ENCODE measurements at places on chromosomes 5 and 9.

- DNase-seq, result no peak
Measured at GRCh38 chr9:20409321-20410092, 212.8 kb downstream of the MLLT3 start.

DNA sequence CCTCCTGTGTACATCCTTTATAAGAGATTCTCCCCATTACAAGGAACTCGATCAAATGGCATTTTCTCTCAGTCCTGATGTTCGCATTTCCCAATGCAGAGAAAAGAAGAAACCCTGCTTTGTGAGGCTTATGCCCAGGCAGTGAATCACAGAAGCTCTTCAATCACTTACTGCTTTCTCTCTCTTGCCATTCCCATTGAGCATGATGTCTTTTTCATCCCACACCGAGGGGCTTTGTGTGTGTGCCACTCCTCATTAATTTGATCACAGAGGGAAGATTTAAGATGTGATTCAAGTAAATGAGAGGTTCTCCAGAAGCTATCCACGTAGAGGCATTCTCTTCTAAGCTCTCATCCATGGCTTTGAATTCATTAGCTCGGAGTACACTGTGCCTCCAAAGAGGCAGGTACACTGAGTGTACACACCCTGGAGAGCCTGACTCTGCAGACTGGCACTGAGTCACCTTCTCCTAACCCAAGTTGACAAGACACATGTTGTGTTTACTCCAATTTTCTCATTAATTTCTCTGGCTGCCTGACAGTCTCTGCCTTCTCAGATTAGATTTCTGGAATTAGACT is 45.4 kb downstream of the MFAP3 start:
- no peak for DNase-seq

GRCh38 chr9:87029905-87030304 is 82.6 kb upstream of the GAS1 start:
- DNase-seq, result no peak

DNA sequence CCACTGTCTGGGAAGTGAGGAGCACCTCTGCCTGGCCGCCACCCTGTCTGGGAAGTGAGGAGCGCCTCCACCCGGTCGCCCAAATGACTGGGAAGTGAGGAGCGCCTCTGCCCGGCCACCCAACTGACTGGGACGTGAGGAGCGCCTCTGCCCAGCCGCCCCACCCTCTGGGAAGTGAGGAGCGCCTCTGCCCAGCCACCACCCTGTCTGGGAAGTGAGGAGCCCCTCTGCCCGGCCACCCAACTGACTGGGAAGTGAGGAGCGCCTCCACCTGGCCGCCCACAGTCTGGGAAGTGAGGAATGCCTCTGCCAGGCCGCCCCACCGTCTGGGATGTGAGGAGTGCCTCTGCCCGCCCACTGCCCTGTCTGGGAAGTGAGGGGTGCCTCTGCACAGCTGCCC is 32.9 kb downstream of the SAXO1 start:
- no peak for DNase-seq

DNA sequence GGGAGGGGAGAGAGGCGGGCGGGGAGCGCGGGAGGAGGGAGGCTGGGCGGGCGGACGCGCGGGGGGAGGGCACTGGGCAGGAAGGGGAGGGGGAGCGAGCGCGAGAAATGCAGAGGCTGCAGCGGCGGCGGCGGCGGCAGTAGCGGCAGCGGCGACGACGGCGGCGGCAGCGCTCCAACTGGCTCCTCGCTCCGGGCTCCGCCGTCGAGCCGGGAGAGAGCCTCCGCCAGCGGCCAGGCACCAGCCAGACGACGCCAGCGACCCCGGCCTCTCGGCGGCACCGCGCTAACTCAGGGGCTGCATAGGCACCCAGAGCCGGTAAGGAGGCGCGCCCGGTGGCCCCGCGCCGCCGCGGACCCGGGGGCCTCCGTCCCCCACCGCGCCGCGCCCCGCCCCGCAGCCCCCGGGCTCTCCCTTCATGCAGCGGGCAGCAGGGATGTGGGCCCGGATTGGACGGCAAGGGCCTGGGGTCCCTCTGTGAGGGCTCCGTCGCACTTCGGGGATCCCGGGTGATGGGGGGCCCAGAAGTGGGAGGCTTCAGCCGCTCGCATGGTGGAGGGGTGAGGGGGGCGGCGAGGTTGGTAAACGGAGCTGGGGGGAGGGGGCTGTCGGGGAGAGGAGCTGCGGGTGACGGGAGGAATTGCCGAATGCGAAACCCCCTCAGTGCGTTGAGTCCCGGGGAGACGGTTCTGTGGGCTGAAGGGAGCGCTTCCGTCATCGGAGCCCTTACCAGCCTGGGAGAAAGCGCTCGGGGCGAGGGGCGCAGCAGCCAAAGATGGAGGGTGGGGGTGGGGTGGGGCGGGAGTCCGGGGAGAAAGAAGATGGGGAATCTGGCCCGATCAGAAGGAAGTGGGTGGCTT is at the start of gene BASP1:
BASP1 (plus strand) TSS at position 139 of the 860 bp plus-strand sequence. CDS start 57,586 bp downstream, outside the sequence.
- DNase-seq, result peak; percentile 54

DNA sequence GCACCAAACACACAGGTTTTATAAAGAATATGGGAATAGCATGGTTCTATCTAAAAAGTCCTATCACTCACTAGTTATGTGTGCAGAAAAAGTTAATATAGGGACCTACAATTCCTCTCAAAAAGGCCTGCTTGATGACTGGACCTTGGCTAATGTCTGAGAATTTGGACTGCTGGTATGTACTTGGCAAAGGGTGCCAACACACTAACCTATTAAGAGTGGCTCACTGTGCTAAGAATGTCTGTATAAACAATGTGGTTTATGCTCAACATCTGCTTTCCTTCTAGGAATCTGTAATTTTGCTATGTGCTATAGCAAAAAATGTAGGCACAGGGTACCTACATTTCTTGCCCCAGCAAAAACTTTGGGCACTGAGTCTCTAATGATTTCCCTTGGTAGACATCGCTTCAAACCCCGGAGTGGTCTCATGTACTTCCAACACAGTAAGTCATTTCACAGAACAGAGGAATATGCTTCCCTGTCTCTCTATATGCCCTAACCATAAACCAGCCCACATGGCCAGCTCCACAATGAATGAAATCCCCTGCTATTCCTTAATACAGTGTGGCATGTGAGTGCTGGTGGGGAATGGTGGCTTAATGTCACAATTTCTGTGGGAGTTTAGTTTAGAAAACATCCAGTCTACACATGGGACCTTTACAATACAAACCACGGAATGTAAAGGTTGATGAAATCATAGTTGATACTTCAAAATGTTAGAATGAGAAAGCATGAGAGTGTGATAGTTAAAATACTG is 101.7 kb downstream of the UBAP2 start:
- DNase-seq, result no peak

DNA sequence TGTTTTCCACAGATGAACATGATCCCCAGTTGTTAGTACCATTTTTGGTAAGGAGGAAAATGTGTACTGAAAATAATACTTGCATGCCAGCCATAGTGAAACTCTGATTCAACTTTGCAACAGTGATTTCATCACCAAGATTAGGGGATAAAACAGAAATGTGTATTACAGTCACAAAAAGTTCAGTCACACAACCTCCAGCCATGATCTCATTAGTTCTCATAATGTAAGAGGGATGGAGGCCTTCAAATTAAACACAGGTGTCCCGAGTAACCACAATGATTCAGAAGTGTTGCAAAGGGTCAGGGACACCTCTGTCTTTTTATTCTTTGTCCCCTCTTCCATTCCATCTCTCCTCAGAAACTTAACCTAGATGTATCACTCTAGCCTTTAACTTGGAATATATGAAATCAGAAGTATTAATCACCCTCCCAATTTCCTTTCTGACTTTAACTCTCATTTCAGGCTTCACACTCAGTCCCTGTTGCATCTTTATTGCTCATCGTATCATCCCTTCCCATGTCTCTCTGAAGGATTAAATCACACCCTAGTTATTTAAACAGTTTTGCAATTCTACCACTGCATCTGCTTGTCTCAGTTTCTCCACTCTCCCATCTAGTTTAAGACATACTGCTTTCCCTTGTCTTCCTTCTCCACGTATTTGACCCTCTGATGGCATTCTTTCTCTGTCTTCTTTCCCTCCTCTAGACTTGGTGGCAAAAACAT is 291.2 kb downstream of the ADAMTS6 start:
- no peak for DNase-seq

All from adrenal gland (tissue), 19 donors.